ENCODE measurements at places on chromosomes 6 and 20.

DNA sequence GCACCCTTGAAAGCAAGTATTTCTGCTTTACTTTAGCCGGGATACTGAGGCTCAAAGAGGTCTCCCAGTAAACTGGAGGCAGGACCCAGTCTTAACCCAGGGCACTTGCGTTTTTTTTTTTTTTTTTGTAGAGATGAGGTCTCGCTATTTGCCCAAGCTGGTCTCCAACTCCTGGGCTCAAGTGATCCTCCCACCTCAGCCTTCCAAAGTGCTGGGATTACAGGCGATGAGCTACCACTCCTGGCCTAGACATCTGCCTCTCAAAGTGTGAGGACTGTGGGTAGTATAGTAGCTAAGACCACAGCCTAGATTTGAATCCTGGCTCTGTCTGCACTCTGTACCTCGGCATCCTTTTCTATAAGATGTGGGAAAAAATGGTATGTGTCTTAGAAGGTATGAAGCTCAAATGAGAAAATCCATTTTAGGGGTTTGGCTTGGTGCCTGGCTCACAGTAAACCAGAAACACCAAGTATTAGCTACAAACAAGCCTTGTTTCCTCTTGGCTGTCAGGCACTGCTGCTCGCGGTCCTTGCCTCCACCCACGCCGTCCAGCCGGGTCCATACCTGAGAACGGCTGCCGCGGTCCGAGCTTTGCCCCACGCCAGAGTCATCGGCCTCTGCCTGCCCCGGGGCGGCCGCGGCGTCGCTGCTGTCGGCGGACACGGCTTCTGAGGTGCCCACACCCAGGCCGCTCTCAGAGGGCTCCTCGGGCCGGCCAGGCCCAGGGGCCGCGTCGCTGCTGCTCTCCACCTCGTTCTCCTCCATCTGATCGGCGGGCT is 1.2 kb downstream of the ZNF335 start:
- no peak for DNase-seq

DNA sequence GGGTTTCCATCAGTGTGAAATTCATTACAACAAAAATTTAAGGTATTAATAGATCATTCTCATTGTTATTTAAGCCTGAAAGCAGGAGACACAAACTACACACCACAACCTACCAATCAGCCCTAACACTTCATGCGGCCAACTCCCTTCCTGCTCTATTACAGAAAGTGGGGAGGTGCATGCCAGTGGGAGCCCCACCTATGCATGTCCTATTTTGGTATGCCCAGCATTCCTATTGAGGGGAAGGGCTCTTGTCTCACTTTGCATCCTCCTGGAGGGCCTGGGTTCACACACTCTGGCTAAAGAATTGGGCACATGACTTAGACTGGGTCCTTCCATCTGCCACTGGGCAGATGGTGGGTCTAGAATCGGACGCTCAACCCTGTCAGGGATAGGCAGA is 450.0 kb downstream of the PTPRT start:
- no peak for DNase-seq

- no peak for DNase-seq
Observed at GRCh38 chr6:158761746-158762145, 57.4 kb downstream of the EZR start.

DNA sequence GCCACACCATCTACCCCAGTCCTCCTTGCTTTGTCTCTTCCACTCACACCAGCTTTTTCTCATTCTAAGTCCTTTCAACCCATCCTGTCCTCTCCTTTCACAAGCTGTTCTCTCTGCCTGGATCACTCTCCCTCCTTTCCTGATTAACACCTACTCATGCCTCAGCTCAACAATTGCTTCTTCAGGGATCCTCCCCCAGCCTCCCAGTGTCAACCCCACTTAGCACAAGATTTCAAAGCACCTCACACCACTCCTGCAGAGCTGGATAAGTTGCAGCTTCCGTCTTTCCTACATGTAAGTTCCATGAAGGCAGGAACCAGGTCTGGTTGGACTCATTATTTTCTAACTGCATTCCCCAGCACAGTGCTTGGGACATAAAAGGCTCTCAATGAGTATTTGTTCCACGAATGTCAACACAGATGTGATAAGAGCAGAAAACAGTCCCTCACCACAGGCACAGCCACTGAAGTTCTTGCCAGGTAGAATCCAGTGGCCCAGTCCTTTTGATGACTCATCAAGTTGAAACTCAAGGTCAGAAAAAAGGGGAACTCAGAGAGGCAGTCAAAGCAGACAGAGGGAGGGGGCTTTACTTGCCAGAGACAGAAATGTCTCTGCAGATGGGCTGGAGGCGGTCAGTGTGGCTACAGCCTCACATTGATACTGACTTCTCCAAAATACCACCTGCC is 193.4 kb upstream of the PRDM1 start:
- no peak for DNase-seq

DNA sequence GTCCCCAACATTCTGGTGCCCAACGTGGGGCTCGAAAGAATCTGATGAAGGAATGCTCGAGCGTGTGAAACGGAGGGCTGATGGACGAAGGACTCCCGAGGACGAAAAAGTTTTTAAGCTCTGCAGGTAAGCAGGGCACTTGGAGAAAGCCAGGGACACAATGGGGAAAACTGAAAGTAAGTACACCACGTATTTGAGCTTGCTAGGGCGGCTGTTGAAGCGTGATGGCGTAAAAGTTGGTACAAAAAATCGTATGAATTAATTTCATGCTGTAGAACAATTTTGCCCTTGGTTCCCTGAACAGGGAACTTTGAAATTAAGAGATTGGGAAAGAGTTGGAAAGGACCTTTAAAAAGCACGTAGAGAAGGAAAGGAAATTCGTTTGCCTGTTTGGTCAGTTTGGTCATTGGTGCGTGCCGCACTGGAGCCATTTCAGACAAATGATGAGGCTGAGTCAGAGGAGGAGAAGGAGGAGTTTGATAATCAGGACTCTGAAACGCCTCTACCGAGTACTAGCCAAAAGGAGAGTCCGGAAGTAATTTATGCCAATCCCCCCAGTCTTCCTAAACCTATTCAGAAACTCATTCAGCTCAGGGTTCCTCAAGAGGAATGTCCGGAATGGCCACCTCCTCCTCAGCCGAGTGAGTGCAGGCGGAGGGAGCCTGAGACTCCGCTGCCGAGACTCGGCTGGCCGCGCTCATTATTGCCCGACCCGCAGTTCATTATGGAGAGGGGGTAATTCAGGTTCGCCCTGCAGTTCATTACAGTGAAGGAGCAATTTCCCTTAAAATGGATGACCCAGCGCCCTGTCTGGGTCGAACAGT is 59.2 kb upstream of the PRSS16 start:
- DNase-seq: no peak

DNA sequence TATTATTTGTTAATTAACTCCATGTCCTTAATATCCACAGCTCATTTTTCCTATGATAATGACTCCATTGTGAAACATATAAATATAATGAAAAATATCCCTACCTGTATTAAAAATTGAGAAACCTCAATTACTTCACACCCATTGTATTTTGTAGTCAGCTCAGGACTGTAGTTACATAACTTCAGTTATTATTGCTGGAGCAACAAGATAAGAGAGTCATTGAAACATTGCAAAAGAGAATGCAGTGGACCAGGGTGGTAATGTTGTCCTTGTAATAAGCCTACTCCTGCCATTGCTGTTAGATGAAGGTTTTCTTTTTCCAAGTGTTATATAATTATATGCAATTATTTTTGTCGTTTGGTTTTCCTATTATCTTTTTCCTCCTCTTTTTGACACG is 184.4 kb downstream of the PRL start:
- DNase-seq: no peak

GRCh38 chr6:33750244-33750991 is 3.7 kb upstream of the IP6K3 start:
- no peak for DNase-seq

DNA sequence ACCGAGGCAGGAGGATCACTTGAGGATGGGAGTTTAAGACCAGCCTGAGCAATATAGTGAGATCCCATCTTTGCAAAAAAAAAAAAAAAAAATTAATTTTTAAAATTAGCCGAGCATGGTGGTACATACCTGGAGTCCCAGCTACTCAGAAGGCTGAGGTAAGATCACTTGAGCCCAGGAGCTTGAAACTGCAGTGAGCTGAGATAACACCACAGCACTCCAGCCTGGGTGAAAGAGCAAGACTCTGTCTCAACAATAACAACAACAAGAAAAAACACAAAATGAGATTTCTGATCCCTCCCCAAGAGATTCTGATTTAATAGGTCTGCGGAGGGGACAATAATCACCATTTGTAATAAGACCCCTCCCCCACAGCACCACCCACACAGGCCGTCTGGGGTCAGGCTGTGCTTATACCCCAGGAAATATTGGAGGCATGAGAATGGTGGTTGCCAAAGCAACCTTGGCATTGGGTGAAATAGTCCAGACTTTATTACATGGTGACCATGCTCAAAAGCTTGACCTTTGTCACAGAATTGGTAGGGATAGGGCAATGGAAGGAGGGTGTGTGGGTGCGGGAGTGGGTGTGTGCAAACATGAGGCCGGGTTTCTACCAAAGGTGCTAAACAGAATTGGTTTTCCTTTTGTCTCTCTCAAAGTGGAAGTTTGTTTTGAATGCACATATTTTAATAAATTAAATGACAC is 24.4 kb upstream of the ADTRP start:
- DNase-seq: no peak

DNA sequence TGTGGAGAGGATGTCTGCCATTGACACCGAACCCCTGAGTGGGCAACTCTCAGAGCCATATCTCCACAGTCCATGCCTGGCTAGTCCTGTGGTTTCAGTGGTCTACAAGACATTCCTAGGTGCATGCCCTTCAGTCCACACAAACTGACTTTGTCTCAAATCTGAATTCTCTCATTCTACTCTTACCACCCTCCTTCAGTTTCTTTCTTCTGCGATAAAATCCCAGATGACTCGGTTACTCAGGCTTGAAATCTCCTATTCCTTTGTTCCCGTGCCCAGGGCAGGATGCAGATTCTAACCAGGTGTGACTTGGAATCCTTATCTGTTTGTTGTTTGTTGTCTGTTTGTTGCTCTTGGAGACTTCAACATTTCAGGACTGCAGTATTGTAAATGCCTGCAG is 9.3 kb downstream of the CDS2 start:
- no peak for DNase-seq

DNA sequence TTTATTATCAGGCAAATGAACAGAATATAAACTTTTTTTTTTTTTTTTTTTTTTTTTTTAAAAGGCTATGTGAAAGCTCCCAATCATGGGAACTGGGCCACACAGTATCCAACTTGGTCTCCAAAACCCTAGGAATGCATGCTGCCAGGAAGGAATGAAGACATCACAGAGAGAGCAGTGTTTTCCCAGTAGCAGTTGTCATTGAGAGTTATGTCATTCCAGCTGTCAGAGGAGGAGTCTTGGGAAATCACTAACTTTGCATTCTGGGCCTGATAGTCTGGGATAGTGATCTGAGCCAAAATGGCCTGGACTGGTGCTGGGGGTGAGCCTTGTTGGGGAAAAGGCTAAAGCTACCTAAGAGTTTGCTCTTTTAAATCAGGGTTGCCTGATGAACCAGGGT is 231.3 kb upstream of the MAP3K7 start:
- no peak for DNase-seq

DNA sequence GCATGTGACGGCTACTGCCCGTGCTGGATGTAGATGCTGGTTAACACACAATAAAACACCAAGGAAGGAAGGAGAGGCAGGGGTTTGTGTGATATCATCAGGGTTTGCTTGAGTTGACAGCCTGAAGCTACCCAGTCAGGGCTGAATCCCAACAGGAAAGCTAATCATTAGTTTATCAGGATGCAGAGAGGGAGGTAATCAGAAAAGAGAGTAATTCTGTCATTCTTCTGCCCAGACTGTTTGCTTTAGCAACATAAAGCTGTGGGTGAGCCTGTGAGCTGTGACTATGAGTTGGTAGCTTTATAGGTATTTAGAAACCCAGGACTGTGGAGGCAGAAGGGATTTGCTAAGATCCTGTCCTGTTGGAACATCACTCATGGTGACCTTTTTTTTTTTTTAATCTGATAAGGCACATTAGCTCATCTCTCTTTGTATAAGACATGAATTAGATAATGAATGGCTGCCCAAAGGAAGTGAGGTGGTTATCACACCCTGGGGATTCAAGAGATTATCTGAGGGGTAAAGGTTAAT is 79.3 kb downstream of the CAP2 start:
- DNase-seq: no peak

GRCh38 chr20:63167026-63167917 is 48.7 kb downstream of the YTHDF1 start:
- no peak for DNase-seq

DNA sequence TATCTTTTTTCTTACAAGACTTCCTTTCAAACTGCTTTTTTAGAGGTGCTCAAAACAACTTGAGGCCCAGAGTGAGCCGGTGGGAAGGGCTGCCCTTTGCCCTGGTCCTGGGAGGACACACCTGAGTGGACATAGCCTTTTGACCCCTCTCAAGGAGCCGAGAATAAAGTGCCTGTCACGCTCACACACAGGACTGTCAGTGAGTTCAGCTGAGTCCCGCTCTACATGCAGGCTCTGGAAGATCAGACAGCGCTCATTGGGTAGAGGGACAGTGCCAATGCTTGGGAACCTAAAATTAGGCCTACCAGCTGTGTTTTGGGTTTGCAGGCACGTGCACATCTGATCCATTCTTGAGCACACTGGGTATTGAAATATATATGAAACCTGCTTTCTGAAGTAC is 387.8 kb downstream of the CD83 start:
- no peak for DNase-seq

- no peak for DNase-seq
Observed at GRCh38 chr20:25187635-25188034, 7.9 kb upstream of the ENTPD6 start.

GRCh38 chr20:54251096-54251495 is 43.2 kb downstream of the PFDN4 start:
- no peak for DNase-seq

DNA sequence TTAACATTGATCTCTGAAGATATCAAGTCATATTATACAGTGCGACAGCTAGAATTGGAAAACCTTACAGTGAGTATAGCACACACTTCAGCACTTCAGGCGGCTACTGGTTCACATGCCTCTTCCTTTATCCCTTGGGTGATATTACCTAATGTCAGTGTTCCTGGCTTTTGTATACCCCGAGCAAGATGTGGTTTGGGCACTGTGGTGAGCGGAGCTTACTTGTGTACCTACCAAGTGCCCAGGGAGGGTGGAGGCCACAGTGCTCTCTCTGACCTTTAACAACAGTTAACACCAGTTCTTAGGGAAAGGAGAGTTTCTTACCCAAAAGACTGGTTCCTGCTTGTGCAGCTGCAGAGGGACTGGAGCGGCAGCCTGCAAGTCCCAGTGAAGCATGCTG is 64.4 kb downstream of the PTPN1 start:
- no peak for DNase-seq

GRCh38 chr6:30814146-30815040 is 69.9 kb upstream of the DDR1 start:
- DNase-seq: peak; percentile 39

DNA sequence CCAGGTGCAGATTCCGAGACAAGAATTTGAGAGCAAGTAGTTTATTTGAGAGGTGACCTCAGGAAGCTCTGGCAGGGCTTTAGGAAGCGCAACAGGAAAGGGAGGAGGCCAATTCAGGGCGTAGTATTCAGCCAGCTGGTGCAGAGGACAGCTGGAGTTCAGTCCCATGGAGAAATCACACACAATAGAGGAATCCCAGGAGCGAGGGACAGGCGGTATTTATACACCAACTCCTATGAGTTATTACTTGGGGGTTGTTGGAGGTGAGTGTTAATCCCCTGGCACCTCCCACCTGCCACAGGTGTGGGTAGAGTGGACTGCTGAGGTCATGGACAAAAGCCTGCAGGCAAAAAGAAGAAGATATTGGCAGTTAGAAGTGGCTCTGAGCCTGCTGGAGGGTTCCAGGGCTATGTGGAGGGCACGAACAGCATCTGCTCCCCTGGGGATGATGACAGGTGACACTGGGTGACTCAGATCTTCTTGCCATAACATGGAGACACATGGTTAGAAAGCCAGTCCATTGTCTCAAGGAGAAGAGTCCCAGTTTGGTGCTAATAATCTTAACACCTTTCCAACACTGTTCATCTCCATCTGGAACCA is 13.9 kb upstream of the SULF2 start:
- no peak for DNase-seq

Measured in activated naive CD8-positive, alpha-beta T cell treated with anti-CD3 and anti-CD28 coated beads, Interleukin-2, amount 50 U/mL, for 16 hours (primary cell).